ENCODE measurements at places on chromosomes 16 and 17. TPM values are rescaled to one million over a fixed set of nuclear protein-coding genes. Genes with fewer than 3 reads are reported as not detected.

Gene CIBAR2
- total RNA-seq: not detected

Gene MARVELD3
- total RNA-seq: 2.4 TPM

Gene FHOD1
- 11.1 TPM for total RNA-seq

Gene FSCN2
- not detected for total RNA-seq

Gene STAC2
- not detected for total RNA-seq

Gene RHOT1
- 71.9 TPM for total RNA-seq

Gene DPEP1
- not detected for total RNA-seq

Gene SNX20
- total RNA-seq: 1.2 TPM

GRCh38 chr16:47734987-47735594 is 274.0 kb downstream of the PHKB start:
- no peak overlapping the region for H3K4me3 ChIP-seq
- H3K4me1 ChIP-seq: peaks cover 16% of the 10 kb centered on the region
- peak overlapping the region; percentile 45 for H3K27ac ChIP-seq
- DNase-seq: peak; percentile 88

GRCh38 chr16:3029491-3030221 is 5.8 kb downstream of the THOC6 start:
- DNase-seq: peak; percentile 72
- H3K27me3 ChIP-seq: peaks cover 65% of the 10 kb centered on the region
- no peak overlapping the region for H3K27ac ChIP-seq
- peaks cover 41% of the 10 kb centered on the region for H3K36me3 ChIP-seq
- peaks cover 42% of the 10 kb centered on the region for H3K4me1 ChIP-seq
- peak overlapping the region; percentile 3 for H3K4me3 ChIP-seq

DNA sequence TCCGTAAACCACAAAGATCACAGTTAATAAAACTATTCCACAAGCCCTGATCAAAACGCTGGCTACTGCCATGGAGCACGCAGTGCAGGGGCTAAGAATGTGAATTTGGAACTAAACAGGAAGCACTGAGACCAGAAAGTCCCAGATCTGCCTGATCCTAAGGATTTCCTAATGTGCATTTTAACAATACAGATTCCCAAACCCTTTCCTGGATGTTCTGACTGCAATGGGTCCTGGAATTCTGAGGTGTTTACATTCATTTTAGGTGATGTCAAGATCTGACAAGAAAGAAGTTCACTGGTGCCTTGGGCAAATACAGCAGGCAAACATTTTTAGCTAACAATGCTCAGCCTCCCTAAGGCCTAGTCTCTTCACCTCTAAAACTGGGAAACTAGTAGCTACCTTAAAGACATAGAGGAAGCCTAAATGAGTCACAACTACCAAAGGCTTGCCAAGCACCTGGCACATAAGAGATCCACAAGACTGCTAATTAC is 10.3 kb downstream of the NSMCE1 start:
- H3K36me3 ChIP-seq: peaks cover 6% of the 10 kb centered on the region
- H3K27ac ChIP-seq: peak overlapping the region; percentile 84
- no peaks in the 10 kb centered on the region for H3K27me3 ChIP-seq
- no peak for DNase-seq

DNA sequence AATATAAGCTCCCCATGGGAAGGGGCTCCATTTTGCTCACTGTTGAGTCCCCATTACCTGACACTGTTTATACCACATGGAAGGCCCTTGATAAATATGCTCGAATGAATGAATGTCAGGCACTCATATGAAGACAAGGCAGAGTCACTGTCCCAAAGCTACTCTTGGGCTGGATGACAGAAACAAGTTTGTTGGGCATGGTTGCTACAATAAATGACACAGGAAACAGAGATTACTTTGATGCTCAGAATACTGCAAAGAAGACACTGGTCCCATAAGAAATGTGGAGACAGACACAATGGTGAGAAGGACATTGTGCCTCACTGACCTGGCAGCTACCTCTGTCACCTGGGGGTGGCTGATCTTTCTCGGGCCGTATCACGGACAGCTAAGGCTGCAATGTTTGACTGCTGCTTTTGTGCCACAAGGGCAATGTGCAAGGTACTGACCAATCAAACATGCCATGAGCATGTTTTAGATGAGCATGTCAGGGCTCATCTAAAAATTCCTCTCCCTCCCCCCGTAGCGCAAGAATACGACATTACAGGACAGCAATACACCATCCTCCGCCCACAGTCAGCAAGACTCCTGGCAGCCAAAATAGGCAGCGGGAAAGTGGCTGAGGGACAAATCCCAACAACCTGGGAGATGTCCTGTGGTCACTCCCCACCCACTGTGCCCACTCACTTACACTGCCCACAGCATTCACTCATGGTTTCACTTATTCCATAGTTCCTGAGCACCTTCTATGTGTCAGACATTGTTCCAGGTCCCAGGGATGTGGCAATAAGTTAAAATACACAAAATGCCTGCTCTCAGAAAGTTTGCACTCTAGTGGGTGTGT is 5.0 kb downstream of the PIK3R6 start:
- no peak overlapping the region for H3K4me3 ChIP-seq
- no peaks in the 10 kb centered on the region for H3K36me3 ChIP-seq
- no peak for DNase-seq
- peaks cover 20% of the 10 kb centered on the region for H3K27me3 ChIP-seq
- H3K27ac ChIP-seq: no peak overlapping the region
- peaks cover 9% of the 10 kb centered on the region for H3K4me1 ChIP-seq

- H3K4me1 ChIP-seq: no peaks in the 10 kb centered on the region
- no peak for DNase-seq
- no peak overlapping the region for H3K4me3 ChIP-seq
- no peaks in the 10 kb centered on the region for H3K36me3 ChIP-seq
These were observed 268.1 kb downstream of the NPIPA8 start for GRCh38 chr16:18068477-18068876.

- H3K27me3 ChIP-seq: peaks cover 5% of the 10 kb centered on the region
- peak overlapping the region; percentile 17 for H3K4me3 ChIP-seq
- peaks cover 36% of the 10 kb centered on the region for H3K4me1 ChIP-seq
- peak overlapping the region; percentile 67 for H3K27ac ChIP-seq
These were observed 4.6 kb upstream of the CLDN9 start for GRCh38 chr16:3007957-3008689.

- no peak overlapping the region for H3K27ac ChIP-seq
- no peak for DNase-seq
- no peaks in the 10 kb centered on the region for H3K4me1 ChIP-seq
These were observed 20.4 kb downstream of the GPR139 start for GRCh38 chr16:20053336-20053735.

DNA sequence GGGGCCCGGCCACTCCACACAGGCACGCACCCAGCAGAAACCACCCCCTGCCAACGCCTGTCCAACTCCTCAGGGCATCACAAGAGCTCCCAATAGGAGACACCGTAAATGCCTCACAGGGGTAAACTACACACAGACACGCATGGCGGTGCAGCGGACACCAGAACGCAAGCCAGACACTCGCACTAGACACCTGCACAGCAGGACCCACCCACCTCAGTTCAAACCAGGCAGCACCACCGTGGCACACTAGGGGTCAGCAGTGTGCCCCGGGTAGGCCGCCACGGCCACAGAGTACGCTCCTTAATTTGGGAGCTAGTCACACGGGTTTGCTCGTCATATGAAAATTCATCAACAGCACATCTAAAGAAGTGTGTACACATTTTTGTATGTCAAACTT is 3.4 kb downstream of the SLC38A10 start:
- H3K36me3 ChIP-seq: peaks cover 8% of the 10 kb centered on the region
- no peak overlapping the region for H3K4me3 ChIP-seq
- no peak overlapping the region for H3K27ac ChIP-seq
- no peaks in the 10 kb centered on the region for H3K27me3 ChIP-seq
- peaks cover 33% of the 10 kb centered on the region for H3K4me1 ChIP-seq

- peaks cover 13% of the 10 kb centered on the region for H3K4me1 ChIP-seq
- H3K36me3 ChIP-seq: no peaks in the 10 kb centered on the region
- peaks cover 5% of the 10 kb centered on the region for H3K27me3 ChIP-seq
- no peak overlapping the region for H3K27ac ChIP-seq
These were observed 794 bp downstream of the TMEM235 start for GRCh38 chr17:78231991-78232858.

- no peaks in the 10 kb centered on the region for H3K27me3 ChIP-seq
- no peaks in the 10 kb centered on the region for H3K36me3 ChIP-seq
- DNase-seq: no peak
- H3K4me1 ChIP-seq: no peaks in the 10 kb centered on the region
- no peak overlapping the region for H3K4me3 ChIP-seq
- no peak overlapping the region for H3K27ac ChIP-seq
These were observed 180.5 kb upstream of the ZNF469 start for GRCh38 chr16:88202207-88202745.

- H3K4me3 ChIP-seq: no peak overlapping the region
- no peaks in the 10 kb centered on the region for H3K36me3 ChIP-seq
- no peaks in the 10 kb centered on the region for H3K27me3 ChIP-seq
- DNase-seq: no peak
- H3K4me1 ChIP-seq: no peaks in the 10 kb centered on the region
- no peak overlapping the region for H3K27ac ChIP-seq
These were observed 248.9 kb upstream of the FOXF1 start for GRCh38 chr16:86261379-86261778.

DNA sequence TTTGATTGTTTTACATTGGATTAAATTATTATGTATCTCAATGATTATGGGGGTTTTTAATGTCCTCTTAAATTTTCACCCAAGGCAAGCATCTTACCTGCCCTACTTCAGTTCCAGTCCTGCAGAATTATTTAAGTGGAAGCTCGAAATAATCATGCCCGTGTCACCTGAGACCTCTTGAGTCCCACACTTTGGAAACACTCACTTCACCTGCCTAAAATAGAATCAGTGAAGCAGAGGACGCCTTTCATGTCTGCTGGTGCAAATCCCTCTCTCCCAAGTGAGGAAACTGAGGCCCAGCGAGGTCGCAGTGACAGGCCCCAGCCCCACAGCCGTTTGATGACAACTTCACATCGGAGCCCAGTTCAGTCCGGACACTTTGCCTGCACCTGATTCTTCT is 284.6 kb downstream of the C16orf95 start:
- H3K4me3 ChIP-seq: no peak overlapping the region
- H3K4me1 ChIP-seq: no peaks in the 10 kb centered on the region
- DNase-seq: no peak
- H3K27me3 ChIP-seq: no peaks in the 10 kb centered on the region
- no peaks in the 10 kb centered on the region for H3K36me3 ChIP-seq

- H3K36me3 ChIP-seq: no peaks in the 10 kb centered on the region
- no peaks in the 10 kb centered on the region for H3K27me3 ChIP-seq
- no peak overlapping the region for H3K4me3 ChIP-seq
- no peak overlapping the region for H3K27ac ChIP-seq
These were observed 5.4 kb upstream of the NOL11 start for GRCh38 chr17:67712375-67712774.

DNA sequence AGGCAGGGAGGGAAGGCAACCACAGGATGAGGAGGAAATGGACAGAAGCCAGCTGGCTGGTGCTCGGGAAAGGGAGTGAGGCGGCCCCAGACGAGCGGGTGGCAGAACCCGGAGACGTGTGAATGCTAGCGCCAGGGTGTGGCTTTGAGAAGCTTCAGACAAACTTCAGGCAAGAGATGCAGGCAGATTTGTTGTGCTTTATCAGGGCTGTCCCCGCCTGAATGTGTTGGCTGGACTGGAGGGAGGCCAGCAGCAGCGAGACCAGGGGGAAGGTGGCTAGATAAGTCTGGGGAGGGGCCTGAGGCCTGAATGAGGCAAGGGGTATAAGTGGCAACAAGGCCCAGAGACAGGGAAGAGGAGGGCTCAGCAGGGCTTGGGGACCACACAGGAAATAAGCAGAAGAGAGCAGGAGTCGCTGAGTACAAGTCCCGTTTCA is 22.0 kb downstream of the CAMKK1 start:
- H3K4me1 ChIP-seq: no peaks in the 10 kb centered on the region
- H3K27me3 ChIP-seq: no peaks in the 10 kb centered on the region
- peak overlapping the region; percentile 27 for H3K27ac ChIP-seq

- no peak overlapping the region for H3K4me3 ChIP-seq
- no peak for DNase-seq
- H3K4me1 ChIP-seq: peaks cover 95% of the 10 kb centered on the region
These were observed 39.2 kb downstream of the GNA13 start for GRCh38 chr17:65017207-65017774.

DNA sequence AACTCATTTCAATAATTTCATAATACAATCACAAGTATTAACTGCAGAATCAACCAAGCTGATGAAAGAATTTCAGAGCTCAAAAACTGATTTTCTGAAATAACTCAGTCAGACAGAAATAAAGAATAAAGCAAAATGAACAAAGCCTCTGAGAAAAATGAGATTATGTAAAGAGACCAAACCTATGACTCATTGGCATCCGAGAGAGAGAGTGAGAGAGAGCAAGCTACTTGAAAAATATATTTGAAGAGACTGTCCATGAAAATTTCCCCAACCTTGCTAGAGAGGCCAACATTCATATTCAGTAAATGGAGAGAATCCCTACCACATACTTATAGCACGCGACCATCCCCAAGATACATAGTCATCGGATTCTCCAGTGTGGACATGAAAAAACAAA is 1376.4 kb downstream of the CDH11 start:
- H3K27me3 ChIP-seq: no peaks in the 10 kb centered on the region
- no peak overlapping the region for H3K4me3 ChIP-seq
- no peaks in the 10 kb centered on the region for H3K36me3 ChIP-seq
- no peak overlapping the region for H3K27ac ChIP-seq
- DNase-seq: no peak
- H3K4me1 ChIP-seq: no peaks in the 10 kb centered on the region

DNA sequence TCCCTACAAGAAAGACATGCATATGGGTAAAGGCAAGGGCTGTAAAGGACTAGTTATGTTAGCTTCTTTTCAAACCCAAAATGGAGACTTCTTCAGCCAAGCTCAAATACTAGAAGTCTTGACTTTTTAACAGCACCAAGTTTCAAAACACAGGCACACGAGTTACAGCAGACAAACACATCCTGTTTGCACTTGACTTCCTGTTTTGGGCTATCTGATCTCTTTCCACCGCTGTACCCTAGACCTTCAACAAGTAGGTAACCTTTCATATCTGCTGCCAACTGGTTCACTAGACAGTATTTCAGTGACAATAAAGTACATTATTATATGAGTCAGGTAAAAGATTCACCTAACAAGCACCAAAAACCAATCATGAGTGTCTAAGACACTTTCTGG is 12.3 kb downstream of the RFFL start:
- peaks cover 39% of the 10 kb centered on the region for H3K4me1 ChIP-seq
- peak; percentile 77 for DNase-seq
- no peaks in the 10 kb centered on the region for H3K36me3 ChIP-seq
- no peaks in the 10 kb centered on the region for H3K27me3 ChIP-seq
- H3K27ac ChIP-seq: peak overlapping the region; percentile 79
- no peak overlapping the region for H3K4me3 ChIP-seq

DNA sequence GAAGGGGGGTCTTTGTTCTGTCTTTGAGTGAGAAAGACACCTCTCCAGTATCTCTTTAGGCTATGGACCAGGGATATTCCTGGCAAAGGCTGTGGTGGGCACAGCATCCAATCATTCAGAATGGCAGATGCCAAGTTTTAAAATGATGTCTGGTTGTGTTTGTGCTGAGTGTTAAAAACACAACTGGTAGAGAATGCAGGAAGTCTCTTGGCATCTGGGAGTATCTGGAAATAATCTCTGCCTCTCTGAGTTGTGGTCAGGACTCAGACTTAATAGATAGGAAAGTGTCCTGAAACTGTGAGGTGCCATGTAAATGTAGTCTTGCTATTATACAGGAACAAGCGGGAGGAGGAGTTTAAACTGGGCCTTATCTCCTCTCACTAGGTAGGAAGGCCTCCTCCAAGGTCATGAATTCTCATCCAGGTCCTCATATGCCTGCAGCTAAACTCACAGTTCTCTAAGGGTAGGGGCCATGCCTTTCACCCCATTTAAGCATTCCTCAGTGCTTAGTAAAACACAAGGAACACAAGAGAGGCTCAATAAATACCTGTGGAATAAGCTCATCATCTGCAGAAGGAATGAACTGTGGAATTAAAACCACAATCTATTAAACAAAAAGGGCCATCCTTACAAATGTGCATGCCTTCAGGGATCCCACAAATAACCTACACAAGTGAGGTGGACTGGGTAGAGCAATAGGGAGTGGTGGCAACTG is 317.6 kb downstream of the CBLN1 start:
- DNase-seq: no peak
- no peak overlapping the region for H3K4me3 ChIP-seq
- no peaks in the 10 kb centered on the region for H3K4me1 ChIP-seq
- no peaks in the 10 kb centered on the region for H3K36me3 ChIP-seq

Measured in stomach (tissue), 19 donors.